ENCODE measurements at places on chromosomes 11 and 22.

DNA sequence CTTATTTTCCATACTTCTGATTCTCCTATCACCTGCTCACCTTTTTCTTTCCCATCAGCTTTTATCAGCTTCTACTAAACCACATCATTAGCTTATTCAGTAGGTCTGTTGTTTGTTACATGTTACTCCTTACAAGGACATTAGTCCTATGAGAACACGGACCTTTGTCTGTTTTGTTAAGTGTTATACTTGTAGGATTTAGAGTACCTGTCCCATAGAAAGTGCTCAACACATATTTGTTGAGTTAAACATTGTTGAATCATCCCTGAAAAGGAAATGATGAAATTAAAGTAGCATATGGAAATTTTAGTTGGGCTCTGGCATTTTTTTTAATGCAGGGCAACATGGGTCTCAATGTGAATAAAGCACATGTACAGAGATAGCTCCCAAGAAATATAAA is 222.1 kb upstream of the CARD18 start:
- DNase-seq = no peak

DNA sequence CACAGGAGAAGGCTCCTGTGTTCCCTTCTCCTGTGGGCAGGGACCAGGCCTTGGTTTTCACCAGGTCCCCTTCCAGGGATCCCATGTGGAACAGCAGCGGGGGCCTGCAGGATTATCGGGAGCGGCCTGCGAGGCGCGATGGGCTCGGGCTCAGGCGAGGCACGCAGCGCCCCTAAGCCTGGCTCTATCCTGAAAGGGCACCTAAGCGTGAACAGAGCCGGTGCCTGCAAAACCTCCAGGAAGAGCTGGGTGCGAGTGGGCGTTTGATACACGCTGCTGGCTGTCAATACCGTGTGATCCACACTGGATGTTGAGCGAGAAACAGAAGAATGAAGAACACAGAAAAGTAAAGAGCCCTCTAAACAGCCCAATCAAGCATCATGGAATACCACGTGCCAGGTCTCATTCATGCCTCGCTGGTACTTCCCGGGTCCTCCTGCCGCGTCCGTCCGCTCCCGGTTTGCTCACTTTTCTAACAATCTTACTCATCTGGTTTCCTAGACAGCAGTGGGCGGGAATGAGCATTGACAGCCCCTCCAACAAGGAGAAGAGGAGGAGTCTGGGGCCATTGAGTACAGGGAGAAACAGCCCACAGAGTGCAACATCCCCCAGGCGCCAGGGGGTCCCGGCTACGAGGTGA is 12.5 kb downstream of the OSBPL5 start:
- DNase-seq = peak; percentile 24

DNA sequence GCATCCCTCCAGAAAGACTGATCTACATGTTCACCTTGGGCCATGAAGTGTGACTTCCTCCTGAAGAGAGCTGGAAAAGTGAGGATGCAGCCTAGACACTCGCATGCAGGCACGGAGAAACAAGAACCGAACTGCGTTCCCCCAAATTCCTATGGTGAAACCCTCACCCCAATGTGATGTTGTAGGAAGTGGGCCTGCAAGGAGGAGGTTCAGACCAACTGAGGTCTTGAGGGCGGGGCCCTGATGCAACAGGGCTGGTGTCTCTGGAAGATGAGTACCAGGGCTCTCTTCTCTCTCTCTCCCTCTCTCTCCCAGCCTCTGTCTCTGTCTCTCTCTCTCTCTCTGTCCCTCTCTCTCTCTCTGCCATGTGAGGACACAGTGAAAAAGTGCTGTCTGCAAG is 501.1 kb downstream of the BRD1 start:
- DNase-seq = no peak

DNA sequence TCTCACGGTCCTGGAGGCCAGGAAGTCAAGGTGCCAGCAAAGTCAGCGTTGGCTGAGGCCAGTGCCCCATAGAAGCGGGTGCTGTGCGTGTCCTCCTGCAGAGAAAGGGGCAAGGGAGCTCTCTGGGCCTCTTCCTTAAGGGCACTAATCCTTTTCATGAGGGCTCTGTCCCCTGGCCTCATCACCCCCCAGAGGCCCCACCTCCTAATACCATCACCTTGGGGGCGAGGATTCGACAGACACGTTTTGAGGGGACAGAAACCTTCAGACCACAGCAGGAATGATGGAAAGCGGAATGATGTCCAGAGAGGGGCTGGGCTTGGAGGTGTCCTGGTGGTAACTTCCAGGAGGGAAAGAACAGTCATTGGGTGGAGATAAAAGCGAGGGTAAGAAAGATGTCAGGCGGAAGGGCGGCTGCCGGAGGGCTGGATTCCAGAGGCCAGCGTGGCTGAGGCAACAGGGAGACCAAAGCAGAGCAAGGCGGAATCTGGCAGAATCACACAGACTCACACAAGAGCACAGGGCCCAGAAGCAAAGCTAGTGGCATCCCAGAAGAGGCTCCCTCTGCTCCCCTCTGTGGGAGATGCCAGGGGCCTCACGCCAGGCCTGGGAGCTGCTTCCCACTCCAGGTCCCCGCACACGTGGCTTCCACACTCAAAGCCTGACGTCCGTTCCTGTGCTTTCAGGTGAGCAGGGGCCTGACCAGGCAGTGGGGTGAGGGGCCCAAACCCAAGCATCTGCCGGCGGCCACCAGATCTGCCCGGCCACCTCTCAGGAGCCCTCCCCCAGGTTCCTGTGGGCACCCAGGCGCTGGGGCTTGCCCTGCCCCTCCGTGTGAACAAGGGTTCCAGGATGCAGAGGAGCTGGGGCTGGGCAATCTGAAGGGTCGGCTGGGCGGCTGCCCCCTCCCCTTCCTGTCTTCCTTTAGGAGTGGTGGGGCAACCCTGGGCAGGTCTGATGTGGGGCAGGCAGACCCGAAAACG is 784.5 kb downstream of the BRD1 start:
- no peak for DNase-seq

DNA sequence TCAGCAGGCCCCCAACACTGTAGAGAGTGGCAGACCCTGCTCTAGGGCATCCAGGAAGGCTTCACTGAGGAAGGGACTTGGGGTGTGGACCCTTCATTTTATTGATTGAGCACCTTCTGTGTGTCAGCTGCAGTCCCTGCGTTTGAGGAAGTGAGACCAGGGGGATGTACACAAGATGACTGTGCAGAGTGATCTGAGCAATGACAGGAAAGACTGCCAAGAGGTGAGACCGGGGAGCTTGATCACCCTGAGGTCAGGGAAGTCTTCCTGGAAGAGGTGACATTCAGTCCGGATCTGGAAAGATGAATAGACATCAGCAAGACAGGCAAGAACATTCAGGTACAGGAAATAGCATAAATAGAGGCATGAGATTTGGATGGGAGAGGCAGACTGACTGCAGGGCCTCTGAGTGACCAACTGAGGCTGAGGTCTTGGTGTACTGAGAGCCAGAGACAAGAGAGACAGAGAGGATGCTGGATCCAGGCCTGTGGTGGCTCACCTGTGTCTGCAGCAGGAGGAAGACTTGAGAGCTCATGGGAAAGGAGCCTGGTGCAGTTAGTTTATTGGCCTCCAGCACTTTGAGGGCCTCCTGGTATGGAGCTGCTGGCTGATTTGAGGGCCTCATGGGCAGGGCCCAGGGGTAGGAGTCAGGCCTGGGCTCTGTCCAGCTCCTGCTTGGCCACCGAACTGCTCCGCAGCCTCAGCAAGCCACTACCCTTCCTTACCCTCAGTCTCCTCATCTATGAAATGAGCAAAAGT is 5.2 kb downstream of the DGAT2 start:
- DNase-seq = no peak

DNA sequence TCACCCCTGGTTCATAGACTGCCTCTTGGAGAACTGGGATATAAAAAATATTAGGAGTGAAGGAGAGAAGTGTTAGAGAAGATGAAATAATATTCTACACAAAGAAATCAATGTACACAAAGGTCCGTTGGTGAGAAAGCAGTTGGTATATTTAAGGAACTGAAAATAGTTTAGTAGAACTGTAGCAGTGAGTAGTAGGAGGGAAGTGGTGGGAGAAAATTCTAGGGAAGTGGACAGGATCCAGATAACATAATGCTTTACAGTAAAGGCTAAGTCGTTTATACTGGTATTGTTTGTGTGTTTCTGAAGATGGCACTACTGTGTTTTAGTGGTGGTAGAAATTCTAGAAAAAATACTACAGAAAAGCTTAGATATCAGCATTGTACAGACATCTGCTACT is 120.8 kb upstream of the CHORDC1 start:
- no peak for DNase-seq

- no peak for DNase-seq
These were observed 50.2 kb upstream of the SLC35C1 start for GRCh38 chr11:45754741-45755140.

GRCh38 chr11:29272019-29272654 is 744.7 kb downstream of the KCNA4 start:
- peak; percentile 56 for DNase-seq

DNA sequence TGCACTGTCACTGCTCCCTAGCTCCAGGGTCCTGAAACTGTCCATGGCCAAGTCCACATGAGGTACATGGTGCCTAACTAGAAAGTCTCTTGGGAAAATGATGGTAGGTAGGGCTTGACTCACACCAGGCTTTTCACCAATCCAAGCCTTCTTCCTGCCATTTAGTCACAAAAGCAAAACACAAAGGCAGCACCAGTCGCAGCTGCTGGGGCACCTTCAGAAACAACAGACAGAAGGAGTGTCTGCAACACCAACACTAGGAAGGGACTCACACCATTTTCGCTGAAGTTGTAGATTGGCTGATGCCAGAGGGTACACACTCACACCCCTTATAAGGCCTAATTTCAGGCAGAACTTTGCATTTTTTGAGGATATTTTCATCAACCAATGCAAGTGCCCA is 55.7 kb downstream of the SYTL2 start:
- no peak for DNase-seq

DNA sequence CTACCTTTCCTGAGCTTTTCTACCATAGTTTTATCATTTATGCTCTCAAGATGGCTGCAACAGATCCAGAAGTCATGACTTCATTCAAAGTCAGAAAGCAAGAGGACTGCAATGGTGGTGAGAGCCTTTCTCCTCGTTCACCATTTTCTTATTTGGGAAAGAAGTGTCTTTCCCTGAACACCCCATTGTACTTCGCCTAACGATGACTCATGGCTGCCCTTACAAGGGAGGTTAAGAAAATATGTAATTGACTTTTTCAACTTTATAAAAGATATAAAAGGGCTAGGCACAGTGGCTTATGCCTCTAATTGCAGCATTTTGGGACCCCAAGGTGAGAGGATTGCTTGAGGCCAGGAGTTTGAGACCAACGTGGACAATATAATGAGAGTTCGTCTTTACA is 541.7 kb downstream of the METTL15 start:
- peak; percentile 14 for DNase-seq

DNA sequence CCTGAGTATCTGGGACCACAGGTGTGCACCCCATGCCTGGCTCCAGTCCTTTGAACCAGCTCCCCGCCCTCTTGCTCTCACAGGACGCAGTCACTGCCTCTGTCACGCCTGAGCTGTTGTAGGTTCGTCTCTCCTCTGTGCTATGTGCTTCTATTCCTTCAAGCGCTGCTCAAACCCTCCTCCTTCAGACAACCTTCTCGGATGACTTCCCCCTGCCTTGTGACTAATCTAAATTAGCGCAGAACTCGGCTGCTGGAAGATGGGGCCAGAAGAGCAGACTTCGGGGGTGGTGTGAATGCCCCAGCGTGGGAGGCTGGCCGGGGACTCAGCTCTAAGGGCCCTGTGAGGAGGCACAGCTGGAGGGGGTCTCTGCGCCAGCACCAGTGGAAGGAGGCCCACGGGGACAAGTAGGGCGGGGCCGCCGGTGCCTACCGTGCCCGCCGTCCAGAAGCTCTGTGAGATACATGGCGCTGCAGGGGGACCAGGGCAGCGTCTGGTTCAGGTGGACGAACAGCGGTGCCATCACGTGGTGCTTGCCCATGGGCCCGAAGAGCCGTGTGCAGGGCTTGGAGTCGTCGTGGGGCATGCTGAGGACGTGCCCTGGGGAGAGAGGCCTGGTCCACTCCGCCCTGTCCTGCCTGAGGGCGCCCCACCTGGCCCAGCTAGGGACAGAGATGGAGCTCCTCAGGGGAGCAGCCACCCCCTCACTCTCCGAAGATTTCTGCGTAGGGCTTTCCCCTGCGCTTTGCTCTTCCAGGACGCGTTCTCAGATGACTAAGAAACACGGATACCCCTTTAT is 12.5 kb downstream of the ADAMTS8 start:
- no peak for DNase-seq

- no peak for DNase-seq
These were observed 544.6 kb upstream of the B3GAT1 start for GRCh38 chr11:134956450-134957210.

- DNase-seq = peak; percentile 9
These were observed 444 bp downstream of the CWF19L2 start for GRCh38 chr11:107457205-107457557.

GRCh38 chr11:46450846-46451477 is 59.4 kb upstream of the CHRM4 start:
- DNase-seq = no peak

- DNase-seq = peak; percentile 47
These were observed 126.3 kb downstream of the LUZP2 start for GRCh38 chr11:24623121-24623520.
